Omental fat pad (tissue), 4 donors: ENCODE measurements at places on chromosomes 7 and 10. TPM values are rescaled to one million over a fixed set of nuclear protein-coding genes. Genes with fewer than 3 reads are reported as not detected.

RAMP3 gene
- total RNA-seq = 310 TPM

PTN gene
- 7.5 TPM for total RNA-seq

DNMBP gene
- 17.5 TPM for total RNA-seq

PRKG1 gene
- total RNA-seq = 33.9 TPM

LAMB4 gene
- total RNA-seq = 0.60 TPM

SLC25A13 gene
- 25.1 TPM for total RNA-seq

SNCG gene
- total RNA-seq = 70.9 TPM

GCK gene
- 0.38 TPM for total RNA-seq

OR6B1 gene
- total RNA-seq = not detected

FGL2 gene
- 31.3 TPM for total RNA-seq

CHAT gene
- not detected for total RNA-seq

PTPRZ1 gene
- 13.3 TPM for total RNA-seq

NRAP gene
- not detected for total RNA-seq

GPR15LG gene
- not detected for total RNA-seq

CPXM2 gene
- 19.2 TPM for total RNA-seq

MYL7 gene
- total RNA-seq = not detected

HKDC1 gene
- total RNA-seq = 0.13 TPM

HOXA4 gene
- total RNA-seq = 5.7 TPM

HMX2 gene
- not detected for total RNA-seq

NOLC1 gene
- 229 TPM for total RNA-seq

WNT8B gene
- total RNA-seq = not detected

P4HA1 gene
- 22.0 TPM for total RNA-seq

ADIRF gene
- total RNA-seq = 607 TPM

ANKRD22 gene
- total RNA-seq = 0.63 TPM

PAPSS2 gene
- 58.1 TPM for total RNA-seq

WDFY4 gene
- total RNA-seq = 7.5 TPM

CUZD1 gene
- total RNA-seq = 0.28 TPM

CLDN4 gene
- total RNA-seq = not detected
